ENCODE measurements at places on chromosomes 11 and 22.

GRCh38 chr22:31861226-31861840 lies 83.0 kb upstream of the YWHAH start:
- no peak for DNase-seq

DNA sequence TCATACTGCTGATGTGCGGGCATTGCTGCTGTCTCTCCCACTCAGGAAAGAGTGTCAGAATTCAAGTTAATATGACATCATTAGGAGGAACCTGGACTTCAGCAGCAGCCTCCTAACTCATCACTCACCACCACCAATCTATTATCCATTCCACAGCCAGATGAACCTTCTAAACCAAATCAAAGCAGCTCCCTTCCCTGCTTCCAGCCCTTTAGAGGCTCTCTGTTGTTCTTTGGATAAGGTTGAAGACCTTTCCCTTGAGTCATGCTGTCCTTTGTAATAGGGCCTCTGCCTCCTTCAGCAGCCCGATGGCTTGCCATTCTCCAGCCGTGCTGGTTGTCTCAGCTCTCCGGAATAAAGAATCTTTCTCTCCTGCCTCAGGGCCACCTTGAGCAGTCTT lies 301.3 kb downstream of the DDX10 start:
- no peak for DNase-seq

DNA sequence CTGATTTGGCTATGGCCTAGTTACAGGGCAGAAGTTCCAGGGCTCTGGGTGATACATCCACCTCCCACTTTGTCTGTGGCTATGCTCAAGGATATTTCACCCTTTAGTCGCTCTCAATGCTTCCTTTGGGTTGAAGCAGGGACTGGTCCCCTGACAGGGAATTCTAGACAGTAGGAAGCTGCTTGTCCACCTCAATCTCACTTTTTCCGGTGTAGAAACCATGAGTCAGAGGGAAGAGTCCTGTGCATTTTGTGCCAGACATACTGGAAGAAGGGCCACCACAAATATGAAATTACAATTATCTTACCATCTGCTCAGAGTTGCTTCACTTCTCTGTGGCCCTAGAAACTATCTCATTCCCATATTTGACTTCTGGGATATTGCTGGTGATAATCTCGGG lies 413.7 kb upstream of the FAT3 start:
- no peak for DNase-seq

GRCh38 chr11:69588270-69588669 lies 52.7 kb upstream of the CCND1 start:
- DNase-seq = peak; percentile 44

GRCh38 chr11:120952461-120953434 lies 71.2 kb upstream of the TBCEL start:
- DNase-seq = peak; percentile 33

DNA sequence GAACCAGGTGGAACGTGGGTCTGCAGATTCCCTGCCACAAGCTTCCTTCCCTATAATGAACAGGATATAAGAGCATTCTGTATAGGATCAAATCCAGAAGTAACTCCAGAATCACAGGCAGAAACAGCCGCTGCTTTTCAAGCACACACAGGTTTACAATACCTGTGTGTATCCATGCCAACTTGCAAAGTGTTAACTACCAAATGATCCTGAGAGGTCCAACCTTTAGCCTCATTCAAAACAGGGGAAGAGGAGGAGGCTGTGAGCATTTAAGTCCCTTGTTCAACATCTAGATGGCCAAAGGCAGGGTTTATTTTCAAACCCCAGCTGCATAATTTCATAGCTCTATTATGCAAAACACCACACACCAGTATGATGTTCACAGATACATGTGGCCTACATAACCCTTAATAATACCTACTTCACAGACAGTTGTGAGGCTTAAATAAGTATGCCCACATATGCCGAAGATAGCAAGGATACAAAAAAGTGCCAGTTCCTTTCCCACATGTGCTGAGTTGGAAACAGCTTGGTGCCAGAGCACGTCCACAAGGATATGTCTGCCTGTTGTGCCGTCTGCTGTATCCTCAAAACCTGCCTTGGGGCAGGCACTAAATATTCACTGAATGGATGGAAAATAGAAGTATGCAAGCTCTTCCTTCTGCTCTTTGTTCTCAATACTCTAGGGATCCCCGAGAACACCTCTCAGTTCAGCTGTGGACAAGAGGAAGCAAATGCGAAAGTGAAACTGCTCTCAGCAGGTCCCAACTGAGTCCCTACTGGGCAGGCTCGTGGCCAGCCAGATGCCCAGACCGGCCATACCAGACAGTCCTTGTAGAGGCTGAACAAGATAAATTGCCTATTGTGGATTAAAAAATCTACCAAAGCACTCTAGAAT lies 66.8 kb downstream of the LARGE1 start:
- DNase-seq = peak; percentile 31

GRCh38 chr22:42695294-42695693 lies 25.4 kb downstream of the A4GALT start:
- no peak for DNase-seq

- DNase-seq = no peak
Measured at GRCh38 chr11:41459465-41460401, at the start of gene LRRC4C. LRRC4C (minus strand) TSS chr11:41459652.

DNA sequence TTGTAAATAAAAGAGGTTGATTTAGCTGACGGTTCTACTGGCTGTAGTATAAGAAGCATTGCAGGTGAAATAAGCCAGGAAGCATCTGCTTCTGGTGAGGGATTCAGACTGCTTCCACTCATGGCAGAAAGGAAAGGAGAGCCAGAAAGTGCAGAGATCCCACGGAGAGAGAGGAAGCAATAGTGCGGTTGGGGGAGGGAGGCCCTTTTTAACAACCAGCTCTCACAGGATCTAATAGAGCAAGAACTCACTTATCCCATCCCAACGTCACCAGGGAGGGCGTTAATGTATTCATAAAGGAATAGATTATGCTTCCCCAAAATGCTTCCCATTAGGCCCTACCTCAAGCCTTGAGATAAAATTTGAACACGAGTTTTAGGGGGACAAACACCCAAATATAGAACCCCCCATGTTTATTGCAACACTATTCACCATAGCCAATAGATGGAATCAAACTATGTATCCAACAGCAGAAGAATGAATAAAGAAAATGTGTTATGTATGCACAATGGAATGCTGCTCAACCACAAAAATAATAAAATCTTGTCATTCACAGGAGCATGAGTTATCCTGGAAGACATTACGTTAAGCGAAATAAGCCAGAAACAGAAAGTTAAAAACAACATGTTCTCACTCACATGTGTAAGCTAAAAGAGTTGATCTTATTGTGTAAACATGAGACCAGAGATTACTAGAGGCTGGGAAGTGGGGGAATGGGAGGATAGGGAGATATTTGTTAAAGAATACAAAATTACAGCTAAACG lies 908.3 kb upstream of the ANO3 start:
- peak; percentile 0 for DNase-seq

DNA sequence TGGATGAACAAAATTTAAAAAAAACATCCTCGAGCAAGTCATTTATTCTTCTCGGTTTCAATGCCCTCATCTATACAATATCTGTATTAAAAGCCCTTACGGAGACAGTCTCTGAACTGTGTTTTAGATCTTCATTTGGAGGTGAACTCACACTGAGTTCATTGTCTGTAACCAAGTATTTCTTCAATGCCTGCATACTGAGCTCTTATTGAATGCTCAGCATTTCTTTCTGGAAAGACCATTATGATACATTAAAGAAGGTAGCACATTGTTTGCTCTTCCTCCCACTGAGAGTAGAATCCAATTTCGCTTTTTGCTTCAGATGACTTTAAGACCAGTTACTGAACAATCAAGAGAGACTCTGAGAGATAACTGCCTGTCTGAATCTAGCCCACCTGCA lies 1.7 kb upstream of the ANO3 start:
- no peak for DNase-seq

- no peak for DNase-seq
Measured at GRCh38 chr11:74673693-74674360, 57.4 kb downstream of the CHRDL2 start.

DNA sequence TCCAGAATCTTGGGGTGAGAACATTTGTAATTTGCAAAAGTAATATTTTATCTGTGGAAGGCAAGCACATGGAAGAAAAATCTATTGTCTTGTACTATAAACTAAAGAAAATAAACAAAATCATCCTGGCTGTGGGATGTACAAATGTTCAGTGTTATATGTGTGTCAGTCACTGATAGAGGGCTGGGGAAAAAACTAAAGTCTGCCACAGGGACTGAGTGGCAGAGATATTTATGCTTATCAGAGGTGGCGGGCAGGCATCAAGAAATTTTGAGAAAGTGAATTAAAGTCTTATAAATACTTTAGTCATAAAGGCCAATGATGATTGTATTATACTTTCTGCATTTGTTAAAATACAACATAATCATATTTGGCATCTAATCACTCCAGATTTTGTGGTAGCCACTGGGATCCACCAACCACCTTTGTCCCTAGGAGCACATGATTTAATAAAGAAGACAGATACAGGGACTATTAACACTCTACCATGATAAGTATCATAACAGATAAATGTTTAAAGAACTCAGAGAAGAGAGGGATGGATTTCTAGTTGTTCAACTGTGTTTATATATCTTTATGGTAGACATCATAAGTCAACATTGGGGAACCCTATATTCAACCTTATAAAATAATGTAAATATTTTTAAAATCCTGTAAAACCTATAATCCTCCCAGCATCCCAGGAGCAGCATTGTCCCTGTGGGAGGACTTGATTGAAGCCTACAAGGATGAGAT lies 2.6 kb upstream of the ENDOD1 start:
- no peak for DNase-seq

- no peak for DNase-seq
Measured at GRCh38 chr11:113991718-113992458, 17.0 kb downstream of the HTR3A start.

DNA sequence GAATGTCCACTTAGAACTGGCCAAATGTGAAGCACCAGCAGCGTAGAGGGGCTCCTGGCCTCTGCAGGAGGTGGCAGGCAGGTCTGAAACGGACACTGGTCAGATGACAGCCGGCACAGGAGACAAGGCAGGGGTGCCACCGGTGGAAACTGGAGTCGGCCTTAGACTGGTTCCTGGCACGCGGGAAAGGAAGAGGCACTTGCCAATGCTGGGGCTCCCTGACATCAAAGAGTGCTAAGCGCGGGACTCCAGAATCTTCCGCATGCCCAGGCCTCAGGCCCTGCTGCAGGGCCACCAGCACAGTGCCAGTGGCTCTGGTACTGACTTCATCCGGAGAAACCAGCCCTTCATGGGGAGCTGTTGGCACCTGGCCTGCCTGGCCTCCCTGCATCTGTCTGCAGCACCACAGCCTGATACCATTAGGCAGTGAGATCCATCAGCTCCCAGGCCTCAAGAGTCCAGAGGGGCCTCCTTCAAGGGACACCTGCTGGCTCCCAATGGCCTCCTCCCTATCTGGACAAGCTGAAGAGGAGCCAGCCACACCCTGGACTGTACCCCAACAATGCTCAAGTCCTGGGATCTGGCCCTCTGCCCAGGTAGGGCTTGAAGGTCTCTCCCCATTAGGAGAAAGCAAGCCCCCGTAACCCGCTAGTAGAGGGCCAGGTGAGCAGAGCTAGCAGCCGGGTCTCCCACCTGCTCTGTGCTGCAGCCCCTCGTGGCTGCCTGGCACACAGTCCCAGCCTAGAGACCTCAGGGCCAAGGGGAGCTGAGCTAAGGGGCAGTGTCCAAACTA lies 29.7 kb upstream of the GNB1L start:
- no peak for DNase-seq

GRCh38 chr11:115745610-115746512 lies 241.6 kb upstream of the CADM1 start:
- DNase-seq = no peak

DNA sequence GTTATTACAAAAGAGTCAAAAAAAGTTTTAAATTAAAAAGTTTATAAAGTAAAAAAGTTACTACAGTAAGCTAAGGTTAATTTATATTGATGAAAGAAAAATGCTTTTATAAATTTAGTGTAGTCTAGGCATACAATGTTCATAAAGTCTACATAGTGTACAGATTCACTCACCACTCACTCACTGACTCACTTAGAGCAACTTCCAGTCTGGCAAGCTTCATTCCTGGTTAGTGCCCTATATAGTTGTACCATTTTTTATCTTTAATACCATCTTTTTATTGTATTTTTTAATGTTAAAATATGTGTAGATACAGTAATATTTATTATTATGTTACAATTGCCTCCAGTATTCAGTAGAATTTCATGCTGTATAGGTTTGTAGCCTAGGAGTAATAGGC lies 2.6 kb upstream of the MMP10 start:
- no peak for DNase-seq
